ENCODE measurements at places on chromosomes 6 and 20.
A peak's percentile ranks its signal among the peaks of the same experiment; 100 is the strongest.

- no peak for DNase-seq
These were observed 2.6 kb downstream of the UBE2V1 start for GRCh38 chr20:50110141-50111047.

- peak; percentile 32 for DNase-seq
These were observed 17.0 kb downstream of the NFATC2 start for GRCh38 chr20:51525241-51526105.

GRCh38 chr6:127963495-127963894 is 62.6 kb upstream of the THEMIS start:
- DNase-seq, result no peak

- no peak for DNase-seq
These were observed 31.9 kb downstream of the NTSR1 start for GRCh38 chr20:62740286-62741141.

GRCh38 chr6:81696524-81696923 is 56.0 kb downstream of the TENT5A start:
- DNase-seq, result no peak

- DNase-seq, result no peak
These were observed 58.2 kb upstream of the RNGTT start for GRCh38 chr6:89021629-89022028.

DNA sequence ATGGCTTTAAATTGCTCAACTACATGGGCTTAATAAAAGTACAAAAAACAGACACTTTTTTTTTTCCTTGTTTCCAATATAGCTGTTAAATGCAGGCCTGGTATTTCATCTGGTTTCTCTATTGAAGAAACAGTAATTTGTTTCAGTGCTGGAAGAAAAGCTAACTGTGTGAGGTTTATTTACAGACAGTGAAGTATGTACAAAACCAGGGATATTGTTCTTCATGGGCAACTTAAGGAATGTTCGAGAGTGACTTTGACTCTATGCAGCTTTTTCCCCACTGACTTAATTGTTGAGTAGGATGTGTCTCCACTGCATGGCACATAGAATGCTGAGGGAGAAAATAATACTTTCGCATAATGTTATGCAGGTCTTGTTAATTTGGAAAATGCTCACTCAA is 31.0 kb upstream of the PRL start:
- DNase-seq, result no peak

DNA sequence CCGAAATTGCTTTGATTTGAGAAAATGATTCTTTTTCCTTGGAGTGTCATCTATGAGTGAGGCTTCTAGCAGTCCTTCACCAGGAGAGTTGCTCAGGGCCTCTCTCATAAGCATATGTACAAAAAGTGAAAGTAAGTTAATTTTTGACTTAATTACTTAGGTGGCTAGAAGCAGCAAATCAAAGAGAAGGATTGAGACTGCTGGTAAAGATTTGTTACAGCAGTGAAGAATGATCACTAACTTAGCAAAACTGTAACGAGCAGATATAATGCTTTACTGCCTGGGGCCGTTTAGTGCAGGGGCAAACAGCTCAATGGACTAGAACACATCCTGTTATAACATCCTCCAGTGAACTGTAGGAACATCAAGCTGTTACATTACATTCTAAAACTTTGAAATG is 167.8 kb upstream of the RIPOR2 start:
- DNase-seq, result no peak

- DNase-seq, result no peak
These were observed 66.8 kb downstream of the PPP1R3G start for GRCh38 chr6:5151955-5152401.

GRCh38 chr6:15619330-15619729 is 43.5 kb downstream of the DTNBP1 start:
- DNase-seq, result no peak

DNA sequence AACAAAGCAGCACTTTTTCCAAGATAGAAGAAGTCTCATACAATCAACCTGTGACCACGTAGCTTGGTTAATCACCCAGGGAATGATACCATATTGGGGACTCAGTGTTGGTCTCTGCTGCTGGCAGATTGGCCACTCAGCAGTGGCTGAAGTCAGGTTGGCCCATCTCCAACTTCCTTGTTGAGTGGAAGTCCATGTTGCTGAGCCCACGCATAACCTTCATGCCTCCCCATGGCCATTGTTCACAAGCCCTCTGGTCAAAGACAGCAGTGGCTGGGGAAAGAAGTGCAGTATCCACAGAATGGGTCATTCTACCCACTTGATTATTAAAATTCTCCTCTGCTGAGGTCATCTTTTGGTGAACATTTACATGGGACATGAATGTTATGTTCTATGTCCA is 38.5 kb downstream of the PKIB start:
- no peak for DNase-seq

- DNase-seq, result no peak
These were observed 6.8 kb upstream of the MRPS10 start for GRCh38 chr6:42224222-42225028.

DNA sequence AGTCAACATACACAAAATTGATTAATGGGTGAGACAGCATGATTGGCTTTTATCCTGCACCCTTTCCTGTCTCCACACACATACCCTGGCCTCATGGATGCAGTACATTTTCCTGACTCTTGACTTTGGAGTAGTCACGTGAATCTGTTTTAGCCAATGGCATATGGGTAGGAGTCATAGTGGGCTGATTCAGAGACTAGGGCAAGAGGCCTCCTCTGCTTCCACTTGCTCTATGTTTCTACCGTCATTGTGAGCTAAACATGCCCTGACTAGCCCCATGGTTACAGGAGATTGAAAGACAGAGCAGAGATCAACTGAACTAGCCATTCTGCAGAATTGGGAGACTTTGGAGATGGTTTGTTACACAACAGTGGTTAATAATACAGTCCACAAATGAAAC is 850.0 kb downstream of the DHX35 start:
- DNase-seq, result no peak

DNA sequence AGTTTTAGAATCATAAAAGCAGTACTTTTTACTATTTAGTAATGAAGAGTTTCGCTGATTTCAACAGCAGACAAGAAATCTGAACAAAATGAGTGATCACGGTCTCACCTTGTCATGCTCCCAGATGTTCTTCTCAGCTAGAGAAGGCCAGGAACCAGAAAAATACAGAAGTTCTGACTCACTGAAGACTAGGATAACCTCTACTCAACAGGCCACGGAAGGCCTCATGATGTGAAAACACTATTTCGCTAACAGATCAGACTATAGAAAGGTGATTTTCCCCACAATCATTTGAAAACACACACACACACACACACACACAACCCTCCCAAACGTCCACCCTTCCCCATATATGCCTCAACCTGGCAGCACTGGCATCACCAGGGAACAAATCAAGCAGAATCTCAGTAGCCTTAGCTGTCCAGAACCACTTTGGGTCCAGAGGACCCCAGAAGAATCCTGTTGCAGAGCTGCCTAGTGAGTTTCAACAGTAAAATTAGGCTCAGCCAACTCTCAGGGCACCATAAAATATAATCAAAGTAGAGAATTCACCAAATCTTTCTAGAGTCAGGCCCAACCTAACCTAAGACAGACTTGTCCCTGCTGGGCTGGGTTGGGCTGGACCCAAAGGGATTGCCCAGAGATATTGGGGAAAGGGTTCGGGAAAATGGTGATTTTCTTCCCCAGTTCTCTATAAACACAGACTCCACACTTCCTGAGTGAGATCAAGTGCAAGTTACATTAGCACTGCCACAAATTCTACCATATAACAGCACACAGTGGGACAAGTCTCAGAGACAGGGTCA is 7.9 kb downstream of the EXOC2 start:
- no peak for DNase-seq

GRCh38 chr6:45920819-45921511 is 94.7 kb downstream of the CLIC5 start:
- DNase-seq, result no peak

DNA sequence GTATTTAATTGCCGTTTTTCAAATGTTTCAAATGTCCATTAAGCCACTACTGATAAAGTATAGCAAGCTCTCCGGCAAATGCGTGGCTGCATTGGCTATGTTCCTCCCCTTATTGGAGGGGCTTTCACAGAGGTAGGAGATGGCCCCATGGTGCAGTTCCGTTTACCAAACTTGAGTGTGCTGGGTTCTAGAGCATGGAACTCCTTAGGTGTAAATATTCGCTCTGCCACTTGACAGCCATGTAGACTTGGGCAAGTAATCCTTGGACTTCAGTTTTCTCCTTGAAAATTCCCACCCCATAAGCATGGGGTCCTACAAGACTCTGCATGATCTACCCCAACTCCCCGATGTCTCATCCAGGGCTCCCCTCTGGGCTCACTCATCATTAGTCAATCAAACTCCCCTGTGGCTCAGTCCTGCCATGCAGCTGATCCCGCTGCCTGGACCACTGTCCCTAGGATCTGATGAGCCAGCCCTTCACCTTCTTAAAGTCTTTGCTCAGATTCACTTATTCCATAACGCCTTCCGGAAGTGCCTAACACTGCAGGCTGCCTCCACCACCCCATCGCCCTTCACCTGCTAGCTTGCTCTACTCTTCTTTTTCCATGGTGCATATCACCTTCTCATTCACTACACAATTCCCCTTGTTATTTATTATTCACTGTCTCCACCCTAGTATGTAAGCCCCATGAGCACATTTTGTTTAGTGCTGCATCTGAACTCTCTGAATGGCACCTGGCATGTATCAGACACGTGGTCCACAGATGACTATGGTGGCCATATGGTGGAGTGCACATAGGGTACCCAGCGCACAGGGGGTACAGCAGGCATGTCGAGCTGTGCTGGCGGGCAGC is 18.8 kb downstream of the PRR18 start:
- DNase-seq, result no peak

DNA sequence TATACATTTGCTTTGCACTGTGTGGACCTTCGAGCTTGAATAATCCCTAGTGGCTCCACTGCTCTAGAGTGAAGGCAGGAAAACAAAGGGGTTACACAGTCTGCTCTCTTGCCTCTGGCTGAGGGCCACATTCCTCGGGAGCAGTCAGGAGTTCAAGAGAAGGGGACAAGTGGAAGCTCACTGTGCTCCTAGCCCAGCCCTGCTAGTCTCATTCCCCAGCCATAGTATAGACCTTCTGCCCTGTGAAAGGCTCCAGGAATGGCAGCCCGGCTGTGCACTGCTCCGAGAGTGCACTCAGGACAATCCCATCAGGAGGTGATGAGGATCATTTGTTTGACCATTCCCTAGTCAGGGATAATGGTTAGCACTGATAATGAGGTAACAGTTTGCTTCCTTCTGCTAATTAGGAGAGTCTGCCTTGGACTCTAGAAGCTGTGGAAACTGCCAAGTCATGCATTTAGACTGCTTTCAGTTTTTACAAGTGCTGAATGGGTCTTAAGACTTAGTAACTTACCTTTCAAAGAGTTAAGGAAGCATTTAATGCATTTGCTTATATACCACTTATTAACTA is 8.5 kb downstream of the IYD start:
- DNase-seq, result no peak

- no peak for DNase-seq
These were observed 364.9 kb downstream of the GRIK2 start for GRCh38 chr6:101758368-101758767.

GRCh38 chr6:21589352-21590345 is 3.9 kb upstream of the SOX4 start:
- DNase-seq, result peak; percentile 86

DNA sequence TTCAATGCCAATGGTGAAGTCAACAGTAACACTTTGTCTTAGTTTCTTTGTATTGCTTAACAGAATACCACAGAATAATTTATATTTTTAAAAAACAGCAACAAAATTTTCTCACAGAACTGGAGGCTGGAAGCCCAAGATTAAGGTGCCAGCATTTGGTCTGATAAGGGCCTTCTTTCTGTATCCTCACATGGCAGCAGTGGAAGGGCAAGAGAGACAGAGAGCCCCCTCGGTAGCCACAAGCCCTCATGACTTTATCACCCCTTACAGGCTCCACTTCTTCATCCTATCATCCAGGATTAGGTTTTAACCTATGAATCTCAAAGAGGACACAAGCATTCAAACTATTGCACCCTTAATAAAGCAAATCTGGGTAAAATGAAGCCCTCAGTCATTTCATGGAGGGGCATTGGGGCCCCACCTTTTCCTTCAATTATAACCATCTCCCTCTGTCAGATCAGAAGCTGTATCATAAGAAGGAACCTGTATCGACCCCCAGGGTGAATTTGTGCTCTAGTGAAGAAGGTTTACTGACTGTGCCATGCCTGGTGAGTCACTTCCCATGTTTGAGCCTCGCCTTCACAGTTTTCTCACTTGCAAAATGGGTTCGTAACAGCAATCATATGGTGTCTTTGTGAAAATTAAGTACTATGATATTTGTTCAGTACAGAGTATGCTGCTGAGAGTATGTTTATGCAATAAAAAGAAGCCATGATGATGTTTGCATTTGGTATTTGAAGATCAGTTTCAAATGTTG is 178.2 kb downstream of the LRFN2 start:
- no peak for DNase-seq

DNA sequence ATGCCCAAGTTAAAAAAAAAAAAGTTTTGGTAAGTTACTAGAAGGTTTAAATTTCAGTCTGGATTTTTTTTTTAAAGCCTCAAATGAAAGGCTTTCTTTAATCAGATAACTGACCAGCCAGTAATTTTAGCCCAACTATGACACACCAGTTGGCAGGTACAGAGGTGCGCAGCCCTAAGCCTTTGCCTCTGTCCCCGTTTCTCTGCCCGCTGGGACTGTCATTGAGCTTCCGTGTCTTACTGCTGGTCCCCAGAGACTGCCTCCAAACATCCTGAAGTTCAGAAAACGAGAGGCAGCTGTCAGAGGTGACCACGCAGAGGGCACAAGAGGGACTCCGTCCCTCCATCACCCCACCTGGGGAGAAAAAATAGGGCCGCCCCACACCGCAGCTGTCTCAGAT is 118.2 kb downstream of the RPS12 start:
- DNase-seq, result no peak

- DNase-seq, result no peak
These were observed 6.3 kb downstream of the FAM120B start for GRCh38 chr6:170312876-170313275.

GRCh38 chr6:170165085-170165470 is 125.8 kb downstream of the DLL1 start:
- DNase-seq, result no peak

DNA sequence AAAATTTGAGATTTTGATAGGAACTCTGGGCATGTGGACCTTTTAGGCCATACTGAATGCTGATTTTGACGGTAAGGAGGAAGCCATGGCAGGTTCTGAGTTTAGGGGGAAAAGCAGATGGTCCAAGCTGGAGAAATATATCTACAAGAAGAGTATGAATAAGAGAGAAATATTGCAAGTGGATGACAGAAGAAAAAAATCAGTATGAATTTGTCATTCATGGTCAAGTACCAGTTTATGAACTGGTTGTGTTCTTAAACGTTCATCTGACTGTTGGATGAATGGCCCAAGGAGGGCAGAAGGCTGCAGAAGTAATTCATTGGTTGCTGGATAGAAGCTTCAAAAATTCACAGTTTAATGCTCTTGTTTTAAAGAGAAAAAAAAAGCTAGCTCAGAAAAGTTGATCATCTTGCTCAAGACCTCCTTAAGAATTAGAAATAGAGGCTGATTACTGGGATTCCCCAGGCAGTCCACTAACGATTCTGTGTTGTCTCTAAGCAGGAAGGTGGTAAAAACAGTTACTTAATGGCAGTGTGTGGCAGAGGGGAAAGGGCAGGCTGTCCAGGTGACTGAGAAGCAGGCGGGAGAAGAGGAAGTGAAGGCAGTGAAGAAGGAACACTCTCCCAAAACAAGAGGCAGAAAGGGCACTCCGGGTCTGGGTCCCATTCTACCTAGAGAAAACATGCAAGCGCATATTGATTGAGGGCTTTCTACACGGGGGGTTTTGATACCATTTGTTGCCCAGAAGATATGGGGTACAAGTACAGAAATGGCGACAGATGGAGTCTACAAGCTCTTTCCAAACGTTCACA is 2.0 kb upstream of the DUSP22 start:
- DNase-seq, result no peak

GRCh38 chr20:33945391-33946081 is 48.2 kb upstream of the RALY start:
- DNase-seq, result peak; percentile 69

GRCh38 chr20:50138479-50139393 is 14.8 kb downstream of the PEDS1 start:
- DNase-seq, result peak; percentile 82
